Right renal pelvis (tissue), 4 donors: ENCODE measurements at places on chromosomes 5 and 9.

GRCh38 chr9:10000669-10001068 is 612.1 kb downstream of the PTPRD start:
- no peak for DNase-seq

- peak; percentile 3 for DNase-seq
These were observed 91.1 kb upstream of the RNF180 start for GRCh38 chr5:64074533-64074932.

DNA sequence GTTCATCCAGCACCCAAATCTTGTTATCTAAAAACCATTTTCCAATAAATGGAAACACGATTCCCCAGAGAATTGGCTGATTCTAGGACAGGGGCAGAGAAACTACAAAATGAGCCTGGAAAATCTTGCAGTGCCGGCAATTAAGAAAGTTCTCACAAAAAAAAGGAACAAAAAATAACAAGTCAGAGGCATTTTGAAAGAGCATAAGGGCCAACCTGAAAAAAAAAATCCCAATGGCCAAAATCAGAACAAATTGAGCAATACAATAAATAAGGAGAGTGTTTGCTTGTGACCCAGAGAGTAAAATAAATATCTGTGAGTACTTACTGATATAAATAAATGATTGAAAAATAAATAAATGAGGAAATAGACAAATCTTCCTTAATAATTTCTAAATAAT is 55.1 kb upstream of the S1PR3 start:
- DNase-seq = no peak

- DNase-seq = no peak
These were observed 39.0 kb upstream of the ZSWIM6 start for GRCh38 chr5:61293071-61293470.

DNA sequence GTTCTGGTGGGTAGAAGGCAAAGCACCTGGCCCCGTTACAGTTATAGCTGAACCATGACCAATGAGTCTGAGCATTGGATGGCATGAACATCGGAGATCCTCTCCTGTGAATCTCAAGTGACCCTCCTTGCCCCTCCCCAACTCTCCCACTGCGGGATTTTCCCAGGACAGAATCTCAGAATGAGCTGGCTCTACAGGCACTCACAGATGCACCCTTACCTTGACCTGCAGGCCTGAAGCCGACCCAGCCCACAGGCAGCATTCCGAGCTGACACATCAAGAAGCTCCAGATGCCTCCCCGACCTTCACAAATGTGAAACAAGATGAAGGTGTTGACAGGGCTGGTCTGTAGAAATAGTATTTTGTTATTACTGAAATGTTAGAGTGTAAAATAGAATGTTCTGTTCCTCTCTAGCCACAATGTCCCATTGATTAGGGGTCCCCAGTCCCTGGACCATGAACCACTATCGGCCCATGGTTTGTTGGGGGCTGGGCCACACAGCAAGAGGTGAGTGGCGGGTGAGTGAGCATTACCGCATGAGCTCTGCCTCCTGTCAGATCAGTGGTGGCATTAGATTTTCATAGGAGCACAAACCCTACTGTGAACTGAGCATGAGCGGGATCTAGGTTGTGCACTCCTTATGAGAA is 263.4 kb downstream of the AUH start:
- no peak for DNase-seq

GRCh38 chr9:2655411-2655901 is 33.9 kb downstream of the VLDLR start:
- no peak for DNase-seq

DNA sequence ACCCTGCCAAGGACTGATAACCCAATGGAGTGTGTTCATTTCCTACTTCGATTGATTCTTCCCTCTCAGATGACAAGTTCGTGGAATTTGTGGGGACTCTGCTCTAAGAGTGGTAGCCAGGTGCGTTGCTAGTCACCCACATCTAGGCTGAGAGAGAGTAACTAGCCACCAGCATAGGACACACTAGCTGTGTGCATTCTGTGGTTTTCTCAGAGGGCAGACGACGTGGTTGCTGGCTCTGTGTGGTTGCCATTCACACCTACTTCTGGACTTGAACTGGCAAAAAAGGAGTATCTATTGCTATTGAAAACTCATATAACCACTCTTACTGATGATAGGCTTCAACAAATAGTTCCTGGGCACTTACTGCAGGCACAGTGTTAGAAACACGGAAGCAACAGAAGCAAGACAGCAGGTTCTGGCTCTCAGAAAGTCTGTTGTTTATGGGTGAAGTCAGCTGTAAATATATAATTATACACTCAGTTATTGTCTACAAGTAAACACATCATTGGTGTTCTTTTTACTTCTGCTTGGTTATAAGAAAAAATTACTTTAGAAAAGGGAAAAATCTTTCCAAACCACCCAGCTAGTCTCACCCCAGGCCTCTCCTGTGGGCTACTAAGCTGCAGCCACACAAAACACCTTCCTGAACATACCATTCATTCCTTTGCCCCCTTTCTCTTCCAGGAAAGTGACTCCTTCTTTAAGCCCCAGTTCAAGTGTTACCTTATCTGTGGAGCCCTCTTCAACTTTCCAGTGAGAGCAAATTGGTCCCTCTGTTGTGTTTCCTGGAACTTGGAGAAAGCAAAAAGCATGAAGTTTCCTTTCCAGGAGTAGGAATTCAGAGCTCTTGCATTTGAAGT is 151.1 kb upstream of the HAPLN1 start:
- DNase-seq = no peak

DNA sequence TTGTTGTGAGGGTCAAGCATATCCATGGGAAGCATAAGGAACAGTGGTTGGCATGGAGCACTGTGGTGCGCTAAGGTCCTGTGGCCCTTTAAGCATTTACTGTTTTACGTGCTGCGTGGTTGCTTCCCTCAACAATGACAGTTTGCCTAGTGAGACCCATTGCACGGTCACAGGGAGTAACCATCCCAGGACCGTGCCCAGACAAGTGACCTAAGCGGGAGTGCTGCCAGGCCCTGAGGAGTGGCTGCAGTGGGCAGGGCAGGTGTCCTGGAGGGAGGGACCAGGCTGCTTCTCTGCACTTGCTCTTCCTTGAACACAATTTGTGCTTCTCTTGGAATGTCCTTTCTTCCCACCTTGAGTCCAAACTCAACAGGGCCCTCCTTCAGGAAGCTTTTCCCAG is 64.6 kb downstream of the RGS3 start:
- DNase-seq = no peak

DNA sequence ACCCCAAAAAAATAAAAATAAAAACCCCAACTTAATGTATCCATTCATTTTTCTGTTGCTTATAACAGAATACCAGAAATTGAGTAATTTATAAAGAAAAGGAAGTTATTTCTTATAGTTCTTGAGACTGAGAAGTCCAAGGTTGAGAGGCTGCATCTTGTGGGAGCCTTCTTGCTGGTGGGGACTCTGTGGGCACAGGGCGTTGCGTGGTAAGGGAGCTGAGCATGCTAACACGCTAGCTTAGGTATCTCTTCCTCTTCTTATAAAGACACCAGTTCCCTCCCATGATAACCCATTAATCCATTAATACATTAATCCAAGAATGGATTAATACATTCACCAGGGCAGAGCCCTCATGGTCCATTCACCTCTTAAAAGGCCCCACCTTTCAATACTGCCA is 150.9 kb downstream of the ZSWIM6 start:
- DNase-seq = no peak

GRCh38 chr9:3698531-3698930 is 172.7 kb upstream of the RFX3 start:
- no peak for DNase-seq

DNA sequence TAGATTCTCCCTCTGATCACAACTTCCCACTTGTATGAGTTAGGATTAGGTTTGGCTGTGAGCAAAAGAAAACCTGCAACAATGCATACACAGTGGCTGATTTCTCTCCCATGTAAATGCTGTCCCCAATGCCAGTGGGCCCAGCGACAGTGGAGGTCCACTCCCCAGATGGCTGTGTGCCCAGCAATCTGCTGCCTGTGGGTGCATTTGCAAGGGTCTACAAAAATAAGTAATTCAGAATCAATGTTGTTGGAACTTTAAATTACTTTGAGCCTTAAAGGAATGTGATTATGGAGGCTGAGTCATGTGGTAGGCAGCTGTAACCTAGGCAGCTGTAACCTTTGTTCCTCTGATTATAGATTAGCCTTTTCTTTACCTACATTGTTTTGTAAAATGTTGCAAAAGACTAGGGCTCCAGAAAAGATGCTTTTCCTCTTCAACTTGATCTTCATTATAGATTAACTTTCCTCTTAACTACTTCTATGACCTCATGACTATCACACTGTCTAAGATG is 14.2 kb upstream of the MXD3 start:
- no peak for DNase-seq

DNA sequence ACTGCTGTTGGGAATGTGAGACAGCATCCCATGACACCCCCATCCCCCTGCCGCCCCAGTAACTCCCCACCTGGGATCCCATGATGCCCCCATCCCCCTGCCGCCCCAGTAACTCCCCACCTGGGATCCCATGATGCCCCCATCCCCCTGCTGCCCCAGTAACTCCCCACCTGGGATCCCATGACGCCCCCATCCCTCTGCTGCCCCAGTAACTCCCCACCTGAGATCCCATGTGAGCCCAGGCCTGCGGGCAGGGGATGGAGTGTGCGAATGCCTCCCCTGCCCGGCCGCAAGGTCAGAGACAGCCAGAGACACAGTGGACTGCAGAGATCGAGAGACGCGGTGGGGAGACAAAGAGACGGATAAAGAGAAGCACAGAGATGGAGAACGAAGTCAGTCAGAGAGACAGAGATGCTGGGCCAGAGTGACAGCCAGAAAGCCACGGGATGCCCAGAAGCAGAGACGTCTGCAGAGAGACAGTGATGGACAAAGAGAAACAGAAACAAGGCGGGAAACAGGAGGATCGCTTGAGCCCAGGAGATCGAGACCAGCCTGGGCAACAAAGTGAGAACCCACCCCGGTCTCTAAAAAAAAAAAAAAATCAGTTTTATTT is 992 bp downstream of the SH2D3C start:
- DNase-seq = no peak

DNA sequence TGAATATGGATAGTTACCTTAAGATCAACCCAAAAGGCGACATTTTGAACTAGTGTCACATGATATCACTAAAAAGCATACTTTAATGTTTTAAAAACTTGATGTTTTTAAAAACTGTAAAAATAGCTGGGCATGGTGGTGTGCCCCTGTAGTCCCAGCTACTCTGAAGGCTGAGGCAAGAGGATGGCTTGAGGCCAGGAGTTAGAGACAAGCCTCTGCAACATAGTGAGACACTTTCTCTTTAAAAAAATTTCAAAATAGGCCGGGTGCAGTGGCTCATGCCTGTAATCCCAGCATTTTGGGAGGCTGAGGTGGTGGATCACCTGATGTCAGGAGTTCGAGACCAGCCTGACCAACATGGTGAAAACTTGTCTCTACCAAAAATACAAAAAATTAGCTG is 129.5 kb downstream of the NPR3 start:
- DNase-seq = no peak

GRCh38 chr9:98900244-98900643 is 43.5 kb upstream of the COL15A1 start:
- DNase-seq = no peak

GRCh38 chr9:17795744-17796143 is 216.9 kb downstream of the SH3GL2 start:
- no peak for DNase-seq

GRCh38 chr5:178288401-178289368 is 56.1 kb upstream of the PHYKPL start:
- DNase-seq = no peak

- DNase-seq = no peak
These were observed 64.3 kb upstream of the MYO10 start for GRCh38 chr5:17000291-17000939.

GRCh38 chr9:68560071-68560844 is 19.6 kb upstream of the TMEM252 start:
- DNase-seq = no peak

DNA sequence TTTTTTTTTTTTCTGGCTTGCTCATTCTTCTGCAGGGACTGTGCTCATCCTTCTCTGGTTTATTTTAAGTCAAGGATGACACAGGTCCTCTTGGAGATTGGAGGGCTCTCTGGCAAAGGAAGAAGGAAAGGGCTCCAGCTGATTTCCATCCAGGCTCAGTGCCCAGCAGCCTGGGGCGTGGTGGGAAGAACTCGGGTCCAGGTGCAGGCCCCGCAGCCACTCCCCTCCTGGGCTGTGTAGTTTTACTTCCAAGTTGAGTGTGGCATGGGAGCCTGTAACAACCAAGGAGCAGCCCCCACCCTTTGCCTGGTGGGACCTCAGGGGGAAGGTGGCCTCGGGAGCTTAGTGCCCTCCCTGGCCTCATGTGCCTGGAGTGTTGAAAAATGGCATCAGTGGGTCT is 58.9 kb downstream of the ANKRD33B start:
- no peak for DNase-seq

GRCh38 chr9:133643362-133643755 is 7.2 kb downstream of the DBH start:
- no peak for DNase-seq

GRCh38 chr5:99973779-99974178 is 561.4 kb upstream of the FAM174A start:
- no peak for DNase-seq

GRCh38 chr9:15121630-15122029 is 185.4 kb downstream of the TTC39B start:
- DNase-seq = no peak

DNA sequence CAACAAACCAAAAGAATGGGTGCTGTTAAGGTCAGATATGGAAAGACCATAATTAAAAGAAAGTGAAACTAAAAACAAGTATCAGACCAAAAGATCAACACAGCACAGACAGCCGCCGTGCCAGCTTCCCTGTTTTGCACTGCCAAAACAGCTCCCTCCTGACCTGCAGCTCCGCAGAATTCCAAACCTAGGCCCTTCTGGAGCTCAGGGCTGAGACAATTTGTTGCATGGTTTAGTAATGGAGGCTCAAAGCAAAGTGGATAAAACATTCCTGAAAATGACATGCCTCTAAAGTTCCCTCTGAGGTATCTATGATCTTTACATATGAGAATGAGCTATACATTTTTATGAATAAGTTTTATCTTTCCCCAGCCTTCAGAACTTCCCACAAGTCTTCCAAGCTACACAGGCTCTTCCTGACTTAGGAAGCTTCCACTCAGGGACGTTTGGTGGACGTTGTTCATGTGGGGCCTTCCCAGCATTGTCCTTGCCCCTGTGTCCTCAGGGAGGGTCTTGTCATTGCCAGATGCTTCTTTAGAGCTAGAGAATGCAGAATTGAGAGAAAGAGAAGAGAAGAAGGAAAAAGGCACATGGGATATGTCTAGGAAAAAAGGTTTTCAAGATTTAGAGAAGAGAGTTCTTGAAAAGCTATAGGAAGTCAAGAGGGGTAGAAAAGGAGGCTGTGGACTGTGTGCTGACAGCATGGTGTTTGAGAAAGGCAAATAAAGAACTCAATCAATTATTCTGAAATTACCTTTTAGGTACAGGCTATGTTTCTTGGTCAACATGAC is 28.4 kb upstream of the SSBP2 start:
- no peak for DNase-seq
